Activated effector memory CD4-positive, alpha-beta T cell treated with Interleukin-2 at 50 U/mL for 16 hours (primary cell): ENCODE measurements at places on chromosomes 7 and 10.

- no peak for DNase-seq
Observed at GRCh38 chr10:58305821-58306220, 29.0 kb upstream of the UBE2D1 start.

- DNase-seq: no peak
Observed at GRCh38 chr7:74412603-74413002, 41.1 kb upstream of the GTF2IRD1 start.

DNA sequence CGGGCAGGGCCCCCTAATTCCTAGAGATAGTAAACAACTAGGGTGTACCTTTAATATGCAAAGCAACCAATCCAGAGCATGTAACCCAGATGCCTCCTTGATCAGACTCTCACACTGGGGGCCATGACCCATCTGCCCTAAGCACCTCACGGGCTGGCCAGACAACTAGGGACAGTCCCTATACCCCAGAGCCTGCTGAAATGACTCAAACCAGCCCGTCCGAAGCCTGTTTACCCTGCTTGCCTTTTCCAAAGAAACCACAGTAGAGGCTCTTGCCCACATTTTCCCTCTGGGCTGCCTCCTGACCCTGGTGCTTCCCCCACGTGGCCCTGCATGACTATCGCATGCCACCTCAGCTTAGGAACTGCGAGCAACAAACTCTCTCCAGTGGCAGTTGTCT is 46.2 kb downstream of the RGS10 start:
- no peak for DNase-seq

- DNase-seq: no peak
Observed at GRCh38 chr10:58653139-58653538, 140.5 kb downstream of the BICC1 start.

- no peak for DNase-seq
Observed at GRCh38 chr7:82212466-82212865, 231.1 kb downstream of the CACNA2D1 start.

GRCh38 chr7:131057015-131057793 is 270.5 kb upstream of the MKLN1 start:
- DNase-seq: no peak

DNA sequence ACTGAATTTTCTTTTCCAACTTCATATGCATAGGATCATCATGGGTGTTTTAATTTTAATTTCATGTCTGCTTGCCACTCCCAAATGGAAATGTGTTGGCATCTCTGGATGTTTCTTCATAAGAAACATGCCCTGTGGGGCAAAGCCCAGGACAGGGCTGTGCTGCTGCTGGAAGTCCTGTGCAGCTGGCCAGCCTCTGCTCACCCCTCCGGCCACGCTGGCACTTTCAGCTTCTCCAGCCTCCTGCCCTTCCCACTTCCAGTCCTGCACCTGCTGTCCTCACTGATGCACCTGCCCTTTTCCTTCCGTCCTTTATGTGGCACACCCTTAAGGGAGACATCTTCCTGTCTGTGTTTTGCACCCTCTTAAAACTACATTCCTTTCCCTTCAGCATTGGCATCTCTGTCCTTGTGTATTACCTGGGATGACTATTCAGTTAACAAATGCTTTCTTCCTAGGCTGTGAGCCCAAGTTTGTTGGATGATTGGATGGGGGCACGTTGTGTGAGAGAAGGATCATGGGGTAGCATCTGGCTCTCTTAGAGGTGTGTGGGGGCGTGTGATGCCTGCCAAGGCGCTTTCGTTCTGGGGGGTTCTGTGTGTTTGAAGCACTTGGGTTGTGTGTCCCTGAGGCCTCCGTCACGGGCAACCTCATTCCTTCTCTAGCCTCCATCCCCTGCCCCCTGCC is 56.8 kb downstream of the TCF7L2 start:
- DNase-seq: no peak

DNA sequence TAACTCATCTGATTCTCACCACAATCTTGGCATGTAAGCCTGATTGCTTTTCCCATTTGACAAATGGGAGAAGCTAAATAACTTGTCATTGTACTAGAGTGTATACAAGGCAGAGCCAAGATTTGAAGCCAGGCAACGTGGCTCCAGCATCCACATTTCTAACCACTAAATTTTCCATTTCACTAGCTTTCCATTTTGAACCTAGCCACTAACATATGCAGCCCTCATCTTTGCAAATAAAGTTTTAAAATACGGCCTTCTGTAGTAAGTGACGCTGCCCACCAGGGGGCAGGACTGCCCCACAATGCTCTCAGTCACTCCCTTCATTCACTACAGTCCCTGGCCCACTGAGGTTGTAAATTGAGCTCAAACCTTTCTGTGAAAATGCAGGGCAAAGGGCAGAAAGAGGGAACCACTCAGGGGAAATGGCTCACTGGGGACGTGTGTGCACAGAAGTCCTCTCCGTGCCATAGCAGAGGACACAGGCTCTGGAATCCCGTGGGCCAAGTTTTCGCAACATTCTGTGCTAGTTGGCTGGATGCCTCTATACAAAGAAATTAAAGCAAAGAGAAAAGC is 315.7 kb downstream of the TNS3 start:
- no peak for DNase-seq

- no peak for DNase-seq
Observed at GRCh38 chr10:71494980-71495381, 98.3 kb downstream of the CDH23 start.

DNA sequence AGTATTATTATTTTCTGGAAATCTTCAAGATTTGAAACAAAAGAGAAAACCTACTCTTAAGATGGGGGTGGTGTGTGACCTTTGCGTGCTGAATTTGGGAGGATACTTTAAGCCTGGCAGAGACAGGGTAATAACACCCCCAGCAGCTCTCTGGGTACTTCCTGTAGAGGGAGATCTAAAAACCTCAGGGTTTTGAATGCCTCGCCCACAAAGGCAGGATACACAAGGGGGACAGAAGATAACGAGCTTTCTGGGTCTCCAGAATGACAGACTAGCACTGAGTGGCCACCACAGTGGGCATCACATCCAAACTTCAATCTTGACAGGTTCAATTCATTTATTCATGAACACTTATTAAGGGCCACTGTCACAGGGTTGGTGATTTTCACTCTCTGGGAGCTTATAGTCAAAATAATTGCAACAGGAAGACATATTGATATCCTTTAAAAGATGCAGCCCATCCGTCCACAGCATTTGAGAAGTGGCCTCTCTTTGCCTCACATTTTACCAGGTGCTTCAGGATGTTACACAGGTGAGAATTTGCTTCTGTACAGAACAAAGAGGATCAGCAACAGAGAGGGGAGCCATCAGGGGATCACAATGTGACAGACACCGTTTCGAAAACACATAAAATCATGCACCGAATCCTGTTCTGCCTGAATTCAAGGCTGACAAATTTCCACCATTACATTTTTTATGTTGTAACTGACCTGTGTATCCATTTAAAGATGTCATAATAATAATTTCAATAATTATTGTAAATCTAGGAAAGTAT is 14.3 kb downstream of the CPA1 start:
- peak; percentile 7 for DNase-seq

GRCh38 chr10:68315582-68315981 is 16.3 kb upstream of the HNRNPH3 start:
- DNase-seq: no peak

GRCh38 chr7:131517218-131517923 is 39.1 kb downstream of the PODXL start:
- DNase-seq: no peak

DNA sequence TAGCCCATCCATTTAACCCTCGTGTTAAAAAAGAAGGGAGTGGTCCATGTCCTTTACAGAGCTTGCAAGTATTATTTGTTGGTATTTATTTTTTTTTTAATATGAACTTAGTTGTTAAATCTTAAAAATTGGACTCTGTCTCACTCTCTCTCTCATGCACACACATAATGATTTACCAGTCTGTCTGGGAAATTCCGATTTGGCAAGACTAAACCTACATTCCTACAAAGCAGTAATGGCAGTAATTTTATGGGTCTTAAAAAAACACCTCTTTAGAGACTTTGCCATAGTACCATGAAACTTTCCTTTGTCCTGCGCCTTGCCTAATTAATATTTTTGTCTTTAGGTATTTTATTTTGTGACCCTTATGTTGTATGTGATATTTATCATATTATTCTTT is 239.5 kb upstream of the PPP1R3A start:
- DNase-seq: no peak

DNA sequence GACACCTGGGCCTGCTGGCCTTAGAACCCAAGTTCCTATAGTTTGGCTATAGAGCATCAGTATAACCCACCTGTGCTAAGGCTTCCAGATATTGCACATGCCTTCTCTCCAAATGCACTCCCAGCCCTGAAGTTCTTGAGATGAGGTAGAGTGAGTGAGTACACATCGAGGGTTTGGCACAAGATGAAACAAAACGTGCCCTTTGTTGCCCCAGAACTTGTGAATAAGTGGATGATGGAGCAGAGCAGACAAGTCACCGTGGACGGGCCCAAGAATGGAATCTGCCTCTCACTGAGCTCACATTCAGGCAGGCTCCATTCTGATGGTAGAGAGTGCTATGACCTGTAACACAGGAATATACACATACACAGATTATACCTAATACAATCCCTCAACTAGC is 73.0 kb upstream of the STK17A start:
- no peak for DNase-seq

DNA sequence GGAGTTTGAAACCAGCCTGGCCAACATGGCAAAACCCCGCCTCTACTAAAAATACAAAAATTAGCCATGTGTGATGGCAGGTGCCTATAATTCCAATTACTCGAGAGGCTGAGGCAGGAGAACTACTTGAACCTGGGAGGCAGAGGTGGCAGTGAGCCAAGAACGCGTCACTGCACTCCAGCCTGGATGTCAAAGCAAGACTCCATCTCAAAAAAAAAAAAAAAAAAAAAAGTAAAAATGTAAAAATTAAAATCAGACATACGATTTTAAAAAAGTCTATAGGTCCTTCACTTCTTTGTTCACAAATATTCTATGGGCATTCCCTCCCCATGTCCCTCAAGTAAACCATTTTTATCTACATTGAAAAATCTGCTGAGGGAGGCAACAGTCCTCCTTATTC is 34.9 kb upstream of the TLL2 start:
- DNase-seq: no peak

DNA sequence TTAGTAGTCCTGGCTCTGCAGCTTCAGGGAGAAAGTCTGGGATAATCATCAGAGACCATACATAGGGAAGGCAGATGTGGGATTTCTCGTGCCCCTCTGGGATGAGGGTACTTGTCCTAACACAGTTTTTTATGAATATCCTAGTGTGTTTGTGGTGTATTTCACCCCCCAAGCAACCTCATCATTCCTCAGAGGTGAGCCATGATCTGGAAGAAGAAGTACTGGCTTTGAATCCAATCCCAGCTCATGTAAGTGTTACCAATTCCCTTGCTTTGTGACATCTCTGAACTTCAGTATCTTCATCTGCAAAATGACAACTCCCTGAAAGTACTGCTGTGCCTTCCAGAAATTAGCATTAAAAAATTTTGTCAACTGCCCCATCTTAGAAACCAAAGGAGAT is 347.5 kb upstream of the ZMIZ1 start:
- DNase-seq: no peak

DNA sequence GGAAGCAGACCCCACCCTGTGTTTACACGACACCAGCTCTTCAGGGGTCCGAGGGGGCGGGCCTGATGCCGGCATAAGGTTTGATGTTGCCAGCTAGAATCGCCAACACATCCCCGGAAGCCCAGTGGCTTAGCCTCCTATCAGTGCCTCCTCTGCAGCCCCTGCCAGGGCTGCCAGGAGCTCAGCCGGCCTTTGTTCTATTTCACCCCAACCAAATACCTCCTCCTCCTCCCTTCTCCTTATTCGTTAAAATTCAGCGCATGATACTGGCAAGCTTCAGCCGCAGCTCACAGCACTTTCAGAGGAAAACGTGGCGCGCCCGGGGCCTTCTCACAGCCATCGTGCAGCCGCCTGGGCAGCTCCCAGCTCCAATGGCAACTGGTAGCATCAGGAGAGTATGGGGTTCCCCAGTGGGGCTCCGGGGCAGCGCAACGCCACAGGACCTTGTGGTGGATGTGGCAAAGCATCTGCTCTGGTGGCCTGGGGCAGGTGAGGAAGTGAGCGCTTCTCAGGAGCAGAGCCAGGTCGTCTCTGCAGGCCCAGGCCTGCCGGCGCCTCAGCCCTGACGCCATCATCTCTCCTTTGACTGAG is 176.4 kb upstream of the RHEB start:
- no peak for DNase-seq

- DNase-seq: no peak
Observed at GRCh38 chr10:13808556-13809391, 222.0 kb downstream of the PRPF18 start.

DNA sequence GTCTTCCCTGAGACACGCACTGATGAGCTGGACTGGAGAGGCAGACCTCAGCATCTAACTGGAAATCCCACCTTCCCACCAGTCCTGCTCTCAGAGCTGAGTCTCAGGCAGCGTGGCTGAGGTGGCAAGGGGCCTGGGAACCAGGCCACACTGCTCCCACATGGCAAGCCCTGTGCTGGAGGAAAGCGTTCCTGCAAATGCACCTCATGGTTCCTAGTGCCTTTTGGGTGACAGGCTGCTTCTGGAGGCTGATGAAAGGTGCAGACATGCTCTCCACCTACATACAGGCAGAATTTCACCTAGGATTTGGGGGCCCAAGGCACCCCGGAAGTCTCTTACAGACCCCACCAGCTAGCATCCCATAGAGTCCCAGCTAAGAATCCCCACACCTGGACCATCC is 432.9 kb upstream of the FOXK1 start:
- DNase-seq: no peak

- DNase-seq: no peak
Observed at GRCh38 chr7:121002757-121003200, 14.3 kb downstream of the CPED1 start.

DNA sequence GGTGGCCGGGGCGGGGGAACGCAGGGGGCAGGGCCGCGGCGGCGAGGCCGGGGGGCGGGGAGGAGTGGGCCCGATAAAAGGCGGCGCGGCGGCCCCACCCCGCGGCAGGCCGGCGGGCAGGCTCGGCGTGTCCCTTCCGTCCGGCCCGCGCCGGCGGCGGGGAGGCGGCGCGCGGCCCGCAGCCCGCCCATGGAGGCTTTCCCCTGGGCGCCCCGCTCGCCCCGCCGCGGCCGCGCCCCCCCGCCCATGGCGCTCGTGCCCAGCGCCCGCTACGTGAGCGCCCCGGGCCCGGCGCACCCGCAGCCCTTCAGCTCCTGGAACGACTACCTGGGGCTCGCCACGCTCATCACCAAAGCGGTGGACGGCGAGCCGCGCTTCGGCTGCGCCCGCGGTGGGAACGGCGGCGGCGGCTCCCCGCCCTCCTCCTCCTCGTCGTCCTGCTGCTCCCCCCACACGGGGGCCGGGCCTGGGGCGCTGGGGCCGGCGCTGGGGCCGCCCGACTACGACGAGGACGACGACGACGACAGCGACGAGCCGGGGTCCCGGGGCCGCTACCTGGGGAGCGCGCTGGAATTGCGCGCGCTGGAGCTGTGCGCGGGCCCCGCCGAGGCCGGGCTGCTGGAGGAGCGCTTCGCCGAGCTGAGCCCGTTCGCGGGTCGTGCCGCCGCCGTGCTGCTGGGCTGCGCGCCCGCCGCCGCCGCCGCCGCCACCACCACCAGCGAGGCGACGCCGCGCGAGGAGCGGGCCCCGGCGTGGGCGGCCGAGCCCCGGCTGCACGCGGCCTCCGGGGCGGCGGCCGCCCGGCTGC is at the start of gene NANOS1:
Gene NANOS1, plus strand, starts transcription at position 102 of the 808 bp plus-strand sequence. Its CDS starts 88 bp downstream, at position 190.
- no peak for DNase-seq

- DNase-seq: no peak
Observed at GRCh38 chr10:5550250-5550545, 25.4 kb downstream of the CALML3 start.

- no peak for DNase-seq
Observed at GRCh38 chr7:47083476-47084250, 498.2 kb downstream of the TNS3 start.

GRCh38 chr10:123140983-123141390 is 5.2 kb downstream of the HMX3 start:
- DNase-seq: no peak

- no peak for DNase-seq
Observed at GRCh38 chr7:127793582-127793981, 141.6 kb downstream of the SND1 start.
